ENCODE measurements at places on chromosomes 1 and 21. TPM values are rescaled to one million over a fixed set of nuclear protein-coding genes. Genes with fewer than 3 reads are reported as not detected.
A peak's percentile ranks its signal among the peaks of the same experiment; 100 is the strongest.

The PRPF38B gene
- total RNA-seq, result 35.1 TPM

The GUCA2A gene
- total RNA-seq, result not detected

DNA sequence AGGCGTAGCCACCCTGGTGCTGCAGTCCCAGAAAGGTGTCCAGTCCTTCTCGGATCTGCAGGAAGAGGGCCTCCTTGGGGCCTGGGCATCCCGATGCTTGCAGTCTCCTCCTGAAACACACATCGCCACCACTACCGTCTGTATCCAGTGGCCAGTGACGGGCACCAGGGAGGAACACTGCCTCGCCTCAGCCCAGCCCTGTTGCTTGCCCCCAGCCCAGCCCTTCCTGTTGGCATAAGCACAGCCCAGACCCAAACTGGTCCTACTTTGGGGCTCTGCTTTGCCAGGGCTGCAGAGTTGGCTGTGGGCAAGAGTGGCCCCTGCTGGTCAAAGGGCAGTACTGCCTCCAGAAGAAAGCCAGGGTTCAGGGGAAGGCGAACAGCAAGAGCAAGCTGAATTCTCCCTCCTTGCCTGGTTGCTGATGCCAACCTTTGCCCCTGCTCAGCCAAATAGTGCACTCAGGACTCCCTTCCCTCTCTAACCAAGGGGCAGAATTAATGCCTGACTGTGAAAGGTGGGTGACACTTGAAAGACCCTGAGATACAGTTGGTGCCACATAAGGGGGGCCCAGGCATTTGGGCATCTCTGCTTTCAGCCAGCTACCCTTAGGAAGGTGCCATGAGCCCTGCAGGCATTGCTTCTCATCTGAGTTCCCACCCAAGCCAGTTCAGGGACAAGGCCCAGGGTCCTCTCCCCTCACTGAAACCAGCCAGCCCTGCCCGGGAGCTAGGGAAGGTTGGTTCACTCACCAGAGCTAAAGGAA lies 11.1 kb upstream of the ARHGEF2 start:
- H3K27me3 ChIP-seq, result no peaks in the 10 kb centered on the region
- peak; percentile 78 for DNase-seq
- no peak overlapping the region for H3K27ac ChIP-seq
- peaks cover 4% of the 10 kb centered on the region for H3K4me1 ChIP-seq
- H3K4me3 ChIP-seq, result no peak overlapping the region

DNA sequence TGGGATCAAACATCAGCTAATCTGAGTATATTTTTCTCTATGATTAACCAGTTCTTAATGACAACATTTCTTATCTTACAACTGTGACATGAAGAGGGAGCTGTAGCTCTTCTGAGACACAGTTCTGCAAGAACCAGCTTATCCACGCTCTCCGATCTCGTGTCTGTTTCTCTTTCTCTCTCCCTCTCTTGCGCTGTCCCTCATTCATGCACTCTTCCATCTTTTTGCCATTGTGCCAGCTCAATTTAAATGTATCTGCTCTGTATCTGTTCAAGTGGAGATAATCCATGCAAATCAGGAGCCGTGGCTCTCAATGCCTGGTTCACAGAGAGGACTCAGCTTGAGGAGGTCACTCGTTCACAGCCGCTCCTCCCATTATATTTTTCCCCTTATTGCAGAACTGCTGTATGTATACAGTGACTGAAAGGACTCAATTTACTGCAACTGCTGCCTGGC lies 494.7 kb upstream of the ADGRL2 start:
- no peak overlapping the region for H3K27ac ChIP-seq
- H3K4me3 ChIP-seq, result peak overlapping the region; percentile 42
- H3K27me3 ChIP-seq, result no peaks in the 10 kb centered on the region

DNA sequence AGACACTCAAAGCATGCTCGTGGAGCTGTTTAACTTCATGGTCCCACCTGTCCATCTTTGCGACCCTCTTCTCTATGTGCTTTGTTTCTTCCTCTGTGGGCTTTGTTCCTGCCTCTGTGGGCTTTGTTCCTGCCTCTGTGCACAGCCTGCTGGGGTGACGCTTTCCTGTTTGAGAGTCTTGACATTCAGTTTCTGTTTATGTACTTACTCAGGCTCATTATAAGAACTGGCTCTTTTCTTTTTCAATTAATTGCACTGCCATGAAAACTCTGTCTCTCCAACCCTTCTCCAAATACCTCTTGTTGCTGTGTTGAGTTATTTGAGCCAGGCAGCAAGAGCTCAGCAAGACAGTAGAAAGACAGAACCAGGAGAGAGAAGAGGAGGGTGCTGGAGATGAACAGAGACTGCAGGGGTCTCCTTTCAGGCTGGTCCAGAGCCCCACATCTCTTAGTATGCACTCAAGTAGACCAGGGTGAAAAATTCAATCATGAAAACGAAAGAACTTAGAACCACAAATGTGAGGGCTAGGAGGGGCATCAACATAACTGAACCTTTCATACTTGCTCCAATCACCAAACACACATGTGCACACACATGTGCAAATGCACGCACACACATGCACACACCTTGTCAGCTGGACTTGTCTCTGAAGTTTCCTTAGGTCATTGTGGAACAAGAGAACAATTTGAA lies 88.3 kb upstream of the SGIP1 start:
- no peaks in the 10 kb centered on the region for H3K27me3 ChIP-seq
- peak; percentile 14 for DNase-seq
- H3K27ac ChIP-seq, result no peak overlapping the region
- no peak overlapping the region for H3K4me3 ChIP-seq
- H3K36me3 ChIP-seq, result no peaks in the 10 kb centered on the region

The SIPA1L2 gene
- 19.5 TPM for total RNA-seq

The OR10T2 gene
- not detected for total RNA-seq

GRCh38 chr1:147115496-147115895 lies 56.8 kb downstream of the PRKAB2 start:
- no peaks in the 10 kb centered on the region for H3K36me3 ChIP-seq
- no peak for DNase-seq
- H3K27ac ChIP-seq, result no peak overlapping the region
- H3K27me3 ChIP-seq, result no peaks in the 10 kb centered on the region
- no peaks in the 10 kb centered on the region for H3K4me1 ChIP-seq

GRCh38 chr1:246221485-246222255 lies 285.4 kb downstream of the SMYD3 start:
- H3K4me3 ChIP-seq, result no peak overlapping the region
- no peaks in the 10 kb centered on the region for H3K27me3 ChIP-seq
- H3K27ac ChIP-seq, result no peak overlapping the region
- peaks cover 12% of the 10 kb centered on the region for H3K4me1 ChIP-seq
- H3K36me3 ChIP-seq, result no peaks in the 10 kb centered on the region

The ZDHHC18 gene
- total RNA-seq, result 30.4 TPM

- H3K36me3 ChIP-seq, result no peaks in the 10 kb centered on the region
- H3K4me1 ChIP-seq, result no peaks in the 10 kb centered on the region
- H3K27me3 ChIP-seq, result no peaks in the 10 kb centered on the region
- no peak for DNase-seq
These were observed 303.7 kb downstream of the HLX start for GRCh38 chr1:221182791-221183533.

The CYP2J2 gene
- 0.19 TPM for total RNA-seq

The OR2M5 gene
- total RNA-seq, result not detected

- no peak overlapping the region for H3K4me3 ChIP-seq
- H3K4me1 ChIP-seq, result no peaks in the 10 kb centered on the region
- no peak overlapping the region for H3K27ac ChIP-seq
- no peak for DNase-seq
- H3K36me3 ChIP-seq, result no peaks in the 10 kb centered on the region
These were observed 61.3 kb upstream of the KCNE2 start for GRCh38 chr21:34302521-34302920.

DNA sequence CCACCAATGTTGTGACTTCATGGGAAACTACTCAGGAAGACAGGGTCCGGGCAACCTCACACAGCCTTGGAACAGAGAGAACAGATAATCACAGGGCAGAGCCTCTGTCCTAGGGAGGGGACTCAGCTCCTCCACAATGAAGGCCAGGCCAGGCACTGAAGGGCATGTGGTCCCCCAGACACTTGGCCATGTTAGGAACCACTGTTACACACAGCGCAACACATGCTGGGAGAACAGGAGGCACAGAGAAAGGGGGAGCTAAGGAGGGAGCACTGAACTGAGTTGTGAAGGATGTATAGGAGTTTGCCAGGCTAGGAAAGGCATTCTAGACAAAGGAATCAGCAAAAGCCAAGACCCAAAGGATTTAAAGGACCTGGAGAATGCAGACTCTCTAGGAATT lies 127.6 kb downstream of the DMRTB1 start:
- no peak overlapping the region for H3K27ac ChIP-seq
- H3K4me1 ChIP-seq, result peaks cover 7% of the 10 kb centered on the region
- no peaks in the 10 kb centered on the region for H3K36me3 ChIP-seq
- no peaks in the 10 kb centered on the region for H3K27me3 ChIP-seq
- no peak overlapping the region for H3K4me3 ChIP-seq

The ZNF593 gene
- total RNA-seq, result 13.3 TPM

The GPR37L1 gene
- 0.06 TPM for total RNA-seq

The ESPN gene
- 11.0 TPM for total RNA-seq

GRCh38 chr1:7224644-7225043 lies 439.4 kb downstream of the CAMTA1 start:
- H3K27ac ChIP-seq, result no peak overlapping the region
- DNase-seq, result peak; percentile 22
- H3K36me3 ChIP-seq, result no peaks in the 10 kb centered on the region
- H3K4me3 ChIP-seq, result no peak overlapping the region

DNA sequence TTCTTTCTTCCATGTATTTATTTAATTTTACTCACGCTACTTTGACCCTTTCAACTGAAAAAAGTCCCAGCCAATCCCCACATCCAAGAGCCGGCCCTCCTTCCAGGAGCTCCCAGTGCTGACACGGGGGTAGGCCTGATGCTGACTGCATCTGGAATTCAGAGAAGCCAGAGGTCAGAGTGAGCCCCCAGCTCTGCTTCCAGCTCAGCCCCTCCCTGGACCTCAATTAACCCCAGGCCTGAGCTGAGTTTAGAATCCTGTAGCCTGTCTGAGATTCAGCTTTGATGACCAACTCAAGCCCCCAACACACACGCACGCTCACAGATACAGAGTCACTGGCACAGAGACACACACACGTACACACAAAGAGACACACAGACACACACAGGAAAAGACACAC lies 247.9 kb downstream of the NPHP4 start:
- no peaks in the 10 kb centered on the region for H3K4me1 ChIP-seq
- H3K27me3 ChIP-seq, result no peaks in the 10 kb centered on the region
- H3K4me3 ChIP-seq, result no peak overlapping the region
- H3K36me3 ChIP-seq, result no peaks in the 10 kb centered on the region
- DNase-seq, result peak; percentile 38

The CCDC181 gene
- 13.2 TPM for total RNA-seq

GRCh38 chr1:67489643-67490042 lies 59.4 kb upstream of the SERBP1 start:
- no peak overlapping the region for H3K27ac ChIP-seq
- peaks cover 7% of the 10 kb centered on the region for H3K4me1 ChIP-seq
- H3K36me3 ChIP-seq, result no peaks in the 10 kb centered on the region
- H3K4me3 ChIP-seq, result no peak overlapping the region
- peak; percentile 39 for DNase-seq
- no peaks in the 10 kb centered on the region for H3K27me3 ChIP-seq

The S100A7A gene
- not detected for total RNA-seq

The PDZK1IP1 gene
- not detected for total RNA-seq

GRCh38 chr1:85404408-85404807 lies 60.6 kb downstream of the DDAH1 start:
- no peak overlapping the region for H3K27ac ChIP-seq
- peaks cover 10% of the 10 kb centered on the region for H3K4me1 ChIP-seq
- no peaks in the 10 kb centered on the region for H3K27me3 ChIP-seq
- no peak overlapping the region for H3K4me3 ChIP-seq
- H3K36me3 ChIP-seq, result no peaks in the 10 kb centered on the region
